CD4-positive, alpha-beta T cell treated with Interleukin-4 for 4 hours (primary cell): ENCODE measurements at places on chromosomes 5 and 9.

GRCh38 chr5:66426259-66427138, 169.7 kb upstream of the MAST4 start:
- no peak for DNase-seq

- DNase-seq, result no peak
Measured at GRCh38 chr5:35143841-35144240, 86.4 kb downstream of the PRLR start.

DNA sequence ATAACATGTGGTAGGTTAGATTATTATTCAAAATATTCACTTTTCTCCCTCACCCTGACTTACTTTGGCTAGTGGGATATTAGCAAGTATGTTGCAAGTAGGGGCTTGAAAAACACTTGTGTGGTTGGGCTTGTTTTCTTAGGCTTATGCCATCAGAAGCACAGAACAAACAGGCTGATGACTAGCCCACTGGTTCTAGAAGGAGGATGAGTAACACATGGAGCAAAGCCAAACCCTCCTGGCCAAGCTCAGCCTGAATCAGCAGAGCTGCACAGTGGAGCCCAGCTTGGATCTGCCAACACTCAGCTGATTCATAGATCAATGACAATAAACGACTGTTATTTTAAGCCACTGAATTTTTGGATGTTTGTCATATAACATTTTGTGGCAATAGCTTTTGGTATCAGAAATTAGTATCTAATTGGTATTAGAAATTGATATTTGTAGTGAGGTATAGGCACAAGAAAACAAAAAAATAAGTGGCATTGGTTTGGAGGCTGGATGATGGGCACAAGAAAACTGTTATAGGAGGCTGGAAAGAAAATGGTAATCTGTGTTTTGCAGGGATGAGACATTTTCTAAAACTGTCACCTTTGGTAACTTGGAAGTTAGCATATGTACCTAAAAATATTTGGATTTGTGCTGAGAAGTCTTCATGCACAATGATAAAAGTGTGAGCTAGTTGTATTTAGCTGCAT, 46.1 kb upstream of the ZBED3 start:
- DNase-seq, result no peak

DNA sequence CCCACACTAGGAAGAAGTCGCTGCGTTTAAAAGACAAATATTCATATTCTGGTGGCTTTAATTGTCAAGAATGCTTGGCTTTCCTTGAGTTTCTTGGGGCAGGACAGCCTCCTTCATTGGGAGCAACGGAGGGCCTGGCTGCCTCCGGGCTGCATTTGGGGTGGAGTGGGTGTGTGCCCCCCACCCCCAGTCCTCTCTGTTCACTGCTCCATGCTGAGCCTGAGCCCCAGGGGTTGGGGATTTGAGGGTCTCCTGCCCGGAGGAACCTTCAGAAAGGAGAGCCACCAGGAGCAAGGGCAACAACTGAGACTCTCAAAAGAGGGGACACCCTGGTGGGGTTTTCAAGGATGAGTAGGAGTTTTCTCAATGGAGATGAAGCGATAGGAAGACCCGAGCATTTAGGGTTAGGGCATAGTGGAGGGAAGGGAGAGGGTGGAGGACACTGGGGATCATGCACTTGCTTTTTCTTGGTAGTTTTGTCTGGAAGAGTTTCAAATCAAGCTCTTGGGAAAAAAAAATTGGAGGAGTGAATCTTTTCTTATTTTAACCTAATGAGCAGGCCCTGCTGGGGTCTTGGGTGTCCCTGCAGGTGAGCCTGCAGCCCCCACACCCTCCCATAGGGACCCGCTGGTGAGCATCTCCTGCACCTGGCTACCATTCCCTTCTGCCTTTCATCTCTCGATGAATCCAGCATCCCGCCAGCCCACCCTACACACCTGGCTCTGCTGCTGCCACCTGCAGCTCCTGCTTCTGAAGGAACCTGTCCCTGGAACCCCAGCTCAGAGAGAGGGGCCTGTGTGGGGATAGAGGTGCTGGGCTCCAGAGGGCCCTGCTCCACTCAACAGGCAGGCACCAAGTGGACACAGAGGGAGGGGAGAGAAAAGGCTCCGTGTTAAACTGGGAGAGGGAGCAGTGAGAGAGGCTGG, 4.1 kb downstream of the SLC6A19 start:
- DNase-seq, result no peak

GRCh38 chr9:114994768-114995167, 64.4 kb upstream of the TNFSF8 start:
- no peak for DNase-seq

DNA sequence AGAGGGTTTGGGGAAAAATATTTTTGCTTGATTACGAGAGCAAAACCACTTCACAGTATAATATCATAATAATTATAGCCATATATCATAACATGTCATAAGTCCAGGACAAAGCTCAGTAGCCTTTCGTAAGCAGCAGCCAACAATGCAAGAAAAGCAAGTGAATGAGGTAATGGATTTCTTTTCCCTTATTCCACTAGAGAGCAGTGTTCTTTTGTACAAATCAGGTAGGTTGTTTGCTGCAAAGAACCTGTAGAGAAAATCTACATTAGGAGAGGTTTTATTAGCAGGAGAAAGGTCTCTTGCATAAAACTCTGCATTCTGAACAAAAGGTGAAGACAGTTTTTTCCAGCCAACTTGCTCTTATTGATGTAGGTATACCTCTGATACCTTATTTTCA, 1033.4 kb downstream of the TLE4 start:
- DNase-seq, result no peak

DNA sequence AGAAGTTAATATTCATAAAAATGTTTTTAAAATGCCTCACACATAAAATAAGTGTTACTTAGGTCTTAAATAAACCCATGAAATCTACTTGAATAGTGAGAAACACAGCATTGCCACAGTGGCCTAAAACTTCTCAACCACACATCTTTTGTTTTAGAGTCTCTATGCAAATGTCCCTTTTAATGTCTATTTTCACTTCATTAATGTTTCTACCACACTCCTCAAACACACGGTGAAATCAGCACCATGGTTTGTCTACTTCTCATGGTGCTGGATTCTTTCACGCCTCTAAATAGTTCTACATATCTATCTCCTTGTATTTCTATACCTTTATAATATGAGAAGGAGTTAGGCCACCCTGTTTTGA, 111.2 kb downstream of the EDIL3 start:
- DNase-seq, result no peak

DNA sequence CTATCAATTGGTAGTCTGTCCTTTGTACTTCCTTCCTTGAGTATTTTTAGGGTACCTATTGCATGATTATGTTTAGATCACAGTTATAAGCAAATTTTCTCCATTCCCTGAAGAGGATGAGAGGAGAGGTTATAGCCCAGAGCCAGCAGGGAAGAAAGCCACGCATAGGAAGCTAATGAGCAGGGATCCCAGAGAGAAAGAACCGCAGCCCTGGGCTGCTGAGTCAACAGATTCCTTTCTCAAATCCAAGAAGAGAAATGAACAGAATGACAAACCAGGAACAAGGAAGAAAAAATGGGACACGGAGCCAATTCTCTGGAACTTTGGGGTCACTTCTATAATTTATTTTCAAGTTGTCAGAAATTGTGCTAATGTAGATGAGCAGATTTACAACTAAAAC, 284.5 kb downstream of the RFX3 start:
- DNase-seq, result no peak
